ENCODE measurements at places on chromosomes 5 and 9. TPM values are rescaled to one million over a fixed set of nuclear protein-coding genes. Genes with fewer than 3 reads are reported as not detected.

Gene CMYA5
- 42.9 TPM for total RNA-seq

Gene GNAQ
- 72.2 TPM for total RNA-seq

Gene NRARP
- total RNA-seq, result 5.6 TPM

Gene VAV2
- total RNA-seq, result 6.8 TPM

- no peak overlapping the region for H3K27ac ChIP-seq
- H3K27me3 ChIP-seq, result no peaks in the 10 kb centered on the region
- H3K4me3 ChIP-seq, result no peak overlapping the region
- no peak for DNase-seq
Observed at GRCh38 chr5:141772281-141772680, 90.3 kb upstream of the ARAP3 start.

DNA sequence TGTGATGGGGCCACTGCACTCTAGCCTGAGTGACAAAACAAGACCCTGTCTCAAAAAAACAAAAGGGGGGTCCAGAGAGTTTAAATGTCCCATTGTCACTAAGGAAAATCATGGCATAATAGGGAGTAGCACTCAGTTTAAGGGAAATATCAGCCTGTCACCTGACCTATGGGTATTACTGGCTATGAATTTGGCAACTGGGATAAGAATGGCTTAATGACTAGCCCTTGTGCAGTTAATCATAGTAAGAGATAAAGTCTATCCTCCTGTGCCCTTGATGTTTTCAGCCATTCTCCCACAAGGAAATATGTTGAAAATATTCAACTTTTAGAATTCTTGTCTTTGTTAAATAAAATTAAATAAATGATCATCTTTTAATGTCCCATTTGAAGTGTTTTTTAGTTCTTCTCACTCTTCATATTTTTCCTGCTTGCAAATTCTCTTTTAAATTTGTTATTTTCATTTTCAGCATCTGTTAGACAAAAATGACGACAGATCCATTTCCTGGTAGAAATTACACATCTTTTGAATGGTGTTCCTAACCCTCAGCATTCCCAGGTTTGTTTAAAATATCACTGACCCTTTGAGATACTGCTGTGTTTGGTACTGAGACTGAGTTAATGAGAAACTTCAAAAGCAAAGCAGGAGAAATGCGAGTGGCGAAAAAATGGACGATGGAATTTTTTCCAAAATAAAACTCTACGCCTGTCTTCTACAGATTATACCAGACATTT is 191.4 kb downstream of the ARHGAP26 start:
- peaks cover 1% of the 10 kb centered on the region for H3K4me1 ChIP-seq
- H3K4me3 ChIP-seq, result no peak overlapping the region
- no peak for DNase-seq
- no peaks in the 10 kb centered on the region for H3K27me3 ChIP-seq
- H3K27ac ChIP-seq, result no peak overlapping the region

DNA sequence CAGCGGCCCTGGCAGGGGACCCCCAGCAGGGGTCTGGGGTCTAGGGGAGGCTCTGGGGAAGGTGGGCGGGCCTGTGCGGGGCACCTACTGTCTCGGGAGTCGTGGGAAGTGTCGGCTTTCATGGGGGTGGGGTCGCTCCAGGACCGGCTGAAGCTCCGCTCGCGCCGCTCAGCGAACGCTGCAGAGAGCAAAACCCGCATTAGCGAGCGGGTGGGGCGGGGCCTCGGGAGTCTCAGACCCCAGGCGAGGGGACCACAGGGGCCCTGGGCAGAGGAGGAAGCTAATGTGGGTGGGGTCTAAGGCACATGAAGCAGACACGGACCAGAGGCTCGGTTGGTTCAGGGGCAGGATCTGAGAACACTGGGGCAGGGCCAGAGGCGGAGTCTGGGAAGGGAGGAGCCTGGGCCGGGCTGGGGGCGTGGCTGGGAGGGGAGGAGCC is 5.5 kb downstream of the NSMF start:
- no peaks in the 10 kb centered on the region for H3K27me3 ChIP-seq
- H3K4me1 ChIP-seq, result peaks cover 13% of the 10 kb centered on the region
- H3K27ac ChIP-seq, result no peak overlapping the region

DNA sequence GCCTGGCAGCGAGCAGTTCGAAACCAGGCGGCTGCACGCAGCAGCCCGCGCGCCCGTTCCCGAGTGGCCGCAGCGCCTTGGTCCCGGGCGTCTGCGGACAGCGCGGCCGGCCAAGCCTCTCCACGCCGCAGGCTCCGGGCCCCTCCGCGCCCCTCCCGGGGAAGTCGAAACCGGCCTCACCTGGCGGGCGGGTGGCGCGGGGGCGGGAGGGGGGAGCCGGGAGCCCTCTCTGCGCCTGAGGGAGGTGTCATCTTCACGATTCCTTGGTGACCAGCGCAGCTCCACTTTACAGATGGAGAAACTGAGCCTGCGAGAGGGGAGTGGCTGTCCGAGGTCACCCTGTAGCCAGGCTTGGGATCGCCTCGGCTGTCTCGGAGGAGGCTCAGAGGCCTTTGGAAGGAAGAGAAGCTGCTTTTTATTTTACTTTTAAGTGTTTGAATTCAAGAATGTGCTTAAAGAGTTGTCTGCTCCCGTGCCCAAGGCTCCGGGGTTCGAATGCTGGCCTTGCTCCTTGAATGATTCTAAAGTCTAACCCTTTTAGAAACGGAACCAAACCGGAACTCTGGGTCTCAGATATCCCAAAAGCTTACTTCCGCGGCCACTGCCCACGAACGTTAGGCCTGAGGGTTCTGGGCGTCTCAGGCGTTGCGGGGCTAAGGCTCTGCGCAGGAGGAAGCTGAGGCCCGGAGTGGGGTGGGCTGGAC is 662 bp downstream of the SUSD3 start:
- no peaks in the 10 kb centered on the region for H3K36me3 ChIP-seq
- DNase-seq, result peak; percentile 60
- no peaks in the 10 kb centered on the region for H3K27me3 ChIP-seq
- peak overlapping the region; percentile 56 for H3K4me3 ChIP-seq

- no peak overlapping the region for H3K4me3 ChIP-seq
- no peaks in the 10 kb centered on the region for H3K4me1 ChIP-seq
- peaks cover 4% of the 10 kb centered on the region for H3K27me3 ChIP-seq
- H3K27ac ChIP-seq, result no peak overlapping the region
- H3K36me3 ChIP-seq, result no peaks in the 10 kb centered on the region
- no peak for DNase-seq
Observed at GRCh38 chr5:21398511-21398910, 1410.5 kb upstream of the CDH18 start.

GRCh38 chr5:34501840-34502239 is 154.3 kb upstream of the RAI14 start:
- no peak overlapping the region for H3K4me3 ChIP-seq
- DNase-seq, result no peak
- no peak overlapping the region for H3K27ac ChIP-seq
- H3K27me3 ChIP-seq, result no peaks in the 10 kb centered on the region
- no peaks in the 10 kb centered on the region for H3K36me3 ChIP-seq

DNA sequence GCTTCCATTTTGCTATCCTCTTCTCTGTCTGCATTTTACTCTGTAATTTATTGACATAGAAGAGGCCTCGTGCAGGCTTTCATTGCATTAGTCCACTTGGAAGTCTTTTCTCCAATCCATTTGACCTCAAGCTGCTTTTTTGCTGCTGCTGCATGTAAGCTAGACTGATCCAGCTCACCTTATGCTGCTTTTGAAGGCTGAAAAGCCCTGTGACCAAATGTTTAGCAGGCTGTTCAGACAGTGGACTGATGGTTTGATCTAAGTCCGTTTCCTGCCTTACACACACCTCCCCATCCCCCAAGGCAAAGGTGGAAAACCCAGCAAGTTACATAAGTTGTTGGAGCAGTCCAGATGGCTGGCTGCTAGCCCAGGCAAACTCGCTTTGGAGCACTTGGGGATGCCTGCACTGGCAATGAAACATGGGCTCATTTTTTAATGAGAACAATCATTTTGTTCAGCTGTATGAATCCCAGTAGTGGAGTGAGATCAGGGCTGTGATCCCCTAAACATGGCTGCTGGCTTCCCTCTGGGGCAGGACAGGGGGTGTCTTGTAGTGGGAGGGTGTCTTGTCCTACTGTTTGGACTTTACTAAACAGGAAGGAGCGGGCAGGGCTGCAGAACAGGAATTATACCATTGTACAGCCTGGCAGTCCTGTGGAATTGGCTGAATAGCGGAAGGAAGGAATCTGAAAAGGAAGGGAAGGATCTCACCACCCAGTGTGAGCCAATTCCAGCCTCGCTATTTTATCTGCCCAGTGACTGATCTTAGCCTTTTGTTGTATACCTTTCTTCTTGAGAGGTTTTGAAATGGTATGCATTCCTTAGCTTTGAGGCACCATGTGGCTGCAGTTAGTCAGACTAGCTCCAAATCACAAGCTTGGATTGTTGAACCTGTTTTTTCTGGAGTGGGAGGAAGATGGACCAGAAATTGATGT is 212.0 kb downstream of the ARHGAP26 start:
- H3K27ac ChIP-seq, result peak overlapping the region; percentile 32
- H3K4me3 ChIP-seq, result no peak overlapping the region
- H3K36me3 ChIP-seq, result no peaks in the 10 kb centered on the region
- H3K4me1 ChIP-seq, result peaks cover 11% of the 10 kb centered on the region

DNA sequence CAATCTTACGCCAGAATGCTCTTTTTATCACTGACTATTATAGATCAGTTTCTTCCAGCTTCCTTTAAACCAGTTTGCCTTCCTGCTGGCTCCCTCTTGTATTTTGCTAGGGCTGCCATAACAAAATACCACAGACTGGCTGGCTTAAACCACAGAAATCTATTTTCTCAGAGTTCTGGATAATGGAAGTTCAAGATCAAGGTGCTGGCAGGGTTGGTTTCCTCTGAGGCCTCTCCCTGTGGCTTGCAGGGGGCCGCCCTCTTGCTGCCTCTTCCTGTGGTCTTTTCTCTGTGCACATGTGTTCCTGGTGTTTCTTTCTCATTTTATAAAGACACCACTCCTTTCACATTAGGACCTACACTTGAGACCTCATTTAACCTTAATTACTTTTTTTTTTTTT is 6.8 kb upstream of the FXN start:
- DNase-seq, result no peak
- H3K27me3 ChIP-seq, result no peaks in the 10 kb centered on the region
- H3K4me1 ChIP-seq, result no peaks in the 10 kb centered on the region
- no peak overlapping the region for H3K27ac ChIP-seq

Data from ovary (tissue), 10 donors.